ENCODE measurements at places on chromosomes 12 and 14.

DNA sequence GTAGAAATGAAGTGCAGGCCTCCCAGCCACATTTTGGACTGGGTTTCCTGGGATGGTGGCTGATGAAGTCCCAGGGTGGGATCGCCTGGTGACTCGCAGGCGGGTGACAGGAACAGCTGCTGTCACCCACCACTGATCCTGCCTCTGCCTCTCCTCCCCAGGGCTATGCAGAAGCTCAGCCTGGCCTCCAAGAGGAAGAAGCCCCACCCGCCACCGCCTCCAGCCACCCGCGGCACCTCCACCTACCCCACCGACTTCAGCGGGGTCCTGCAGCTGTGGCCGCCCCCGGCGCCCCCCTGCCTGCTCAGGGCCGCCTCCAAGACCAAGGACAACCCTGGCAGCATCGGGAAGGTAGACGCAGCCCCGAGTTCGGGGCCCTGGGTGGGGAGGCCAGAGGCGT lies 28.3 kb downstream of the KIF26A start:
- no peak for DNase-seq

DNA sequence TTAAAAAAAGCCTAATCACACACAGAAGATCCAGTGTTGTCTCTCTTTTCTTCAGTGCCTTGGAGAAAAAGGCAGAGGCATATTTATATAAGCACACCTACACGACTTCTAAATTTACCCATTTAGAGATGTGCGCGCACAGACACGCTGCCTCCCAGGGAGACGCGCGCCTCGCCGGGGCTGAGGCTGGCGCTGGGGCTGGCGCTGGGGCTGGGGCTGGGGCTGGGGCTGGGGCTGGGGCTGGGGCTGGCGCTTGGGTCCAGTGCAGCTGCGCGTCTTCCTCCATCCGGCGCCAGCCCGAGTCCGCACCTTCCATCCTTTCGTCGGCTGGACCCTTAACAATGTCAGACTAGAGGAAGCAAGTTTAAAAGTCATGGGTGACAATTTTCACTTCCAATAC lies 118.4 kb upstream of the ARID2 start:
- no peak for DNase-seq

- DNase-seq = no peak
Observed at GRCh38 chr12:40688085-40688725, 4.0 kb upstream of the CNTN1 start.

GRCh38 chr14:61033855-61034254 lies 52.8 kb downstream of the SLC38A6 start:
- no peak for DNase-seq

DNA sequence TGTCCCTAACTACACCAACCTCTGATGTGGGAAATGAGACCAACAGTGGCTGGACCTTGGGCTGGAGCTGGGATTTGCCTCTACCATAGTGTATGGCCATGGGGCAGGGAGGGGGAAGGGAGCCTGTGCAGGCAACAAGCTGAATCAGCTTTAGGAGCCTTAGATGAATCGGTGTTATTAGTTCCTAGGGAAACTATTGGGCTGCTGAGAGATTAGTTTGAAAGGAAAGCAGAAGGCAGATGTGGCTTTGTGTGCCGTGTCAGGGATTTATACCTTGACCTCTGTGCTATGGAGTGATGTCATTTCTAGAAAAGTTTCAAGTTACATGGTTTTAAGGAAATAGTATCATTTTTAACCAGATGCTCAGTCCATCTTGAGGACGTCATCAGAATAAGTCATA lies 19.5 kb upstream of the GAS2L3 start:
- DNase-seq = no peak

- no peak for DNase-seq
Observed at GRCh38 chr14:67911562-67911961, 92.0 kb downstream of the RAD51B start.

GRCh38 chr12:2688381-2688931 lies 106.3 kb upstream of the FKBP4 start:
- no peak for DNase-seq

- DNase-seq = no peak
Observed at GRCh38 chr12:130642856-130643255, 73.2 kb downstream of the RIMBP2 start.

Data from SJSA1 (cell line).